Caki2 (cell line): ENCODE measurements at places on chromosomes 4 and X. TPM values are rescaled to one million over a fixed set of nuclear protein-coding genes. Genes with fewer than 3 reads are reported as not detected.
A peak's percentile ranks its signal among the peaks of the same experiment; 100 is the strongest.

Gene SHROOM4
- total RNA-seq = 3.3 and 3.7 TPM in 2 replicates

Gene GYPB
- total RNA-seq = not detected in 2 replicates

Gene FAM184B
- total RNA-seq = not detected in 2 replicates

Gene NPY2R
- total RNA-seq = not detected in 2 replicates

Gene ITM2A
- total RNA-seq = not detected in 2 replicates

Gene STPG2
- total RNA-seq = 0.10 TPM in 1 of 2 replicates, not detected in the other

Gene HHIP
- 1.4 and 17.2 TPM in 2 replicates for total RNA-seq

Gene ZNF518B
- total RNA-seq = 3.7 and 4.7 TPM in 2 replicates

GRCh38 chr4:105623099-105623498 lies 70.7 kb downstream of the ARHGEF38 start:
- DNase-seq = no peak

GRCh38 chrX:108036298-108036973 lies 8.4 kb upstream of the VSIG1 start:
- DNase-seq = peak; percentile 74

GRCh38 chr4:123449780-123450179 lies 53.2 kb downstream of the SPRY1 start:
- no peak for DNase-seq

DNA sequence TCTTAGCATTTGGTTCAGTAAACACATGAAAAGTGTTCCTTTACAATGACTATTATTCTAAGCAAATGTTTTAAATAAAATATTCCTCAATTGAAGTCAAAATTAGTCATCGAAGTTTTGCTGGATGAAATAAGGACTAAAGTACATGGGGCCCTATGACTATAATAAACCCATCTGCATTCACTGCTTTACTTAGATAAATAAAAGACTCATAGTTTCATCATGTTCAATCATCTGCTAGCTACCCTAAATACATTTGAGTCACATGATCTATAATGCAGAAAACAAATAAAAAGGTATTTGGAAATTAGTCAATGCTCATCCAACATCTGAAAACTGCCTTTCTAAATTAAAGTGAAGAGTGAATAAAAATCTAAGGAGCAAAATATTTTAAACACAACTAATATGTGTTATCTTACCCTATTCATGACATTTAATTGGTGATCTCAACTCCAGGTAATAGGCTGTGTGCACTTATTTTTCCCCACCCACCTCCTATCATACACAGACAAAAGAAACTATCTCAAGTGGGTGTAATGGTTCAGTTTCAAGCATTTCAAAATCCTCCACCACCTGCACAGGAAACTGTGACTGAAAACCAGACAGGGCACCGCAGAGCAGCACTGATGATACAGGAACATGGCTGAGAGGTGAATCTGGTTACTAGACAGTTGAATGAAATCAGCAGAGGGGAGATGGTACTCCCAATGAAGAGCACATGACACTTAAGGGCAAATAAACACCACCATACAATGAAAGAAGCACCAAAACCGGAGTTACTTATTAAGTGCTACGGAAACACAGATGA lies 78.6 kb downstream of the CAMK2D start:
- no peak for DNase-seq

GRCh38 chrX:38018766-38019425 lies 12.5 kb downstream of the SYTL5 start:
- no peak for DNase-seq
